Progenitor cell of endocrine pancreas (in vitro differentiated cells): ENCODE measurements at places on chromosomes 3 and 15.

GRCh38 chr3:20352546-20353179 lies 166.7 kb upstream of the SGO1 start:
- no peak for DNase-seq

DNA sequence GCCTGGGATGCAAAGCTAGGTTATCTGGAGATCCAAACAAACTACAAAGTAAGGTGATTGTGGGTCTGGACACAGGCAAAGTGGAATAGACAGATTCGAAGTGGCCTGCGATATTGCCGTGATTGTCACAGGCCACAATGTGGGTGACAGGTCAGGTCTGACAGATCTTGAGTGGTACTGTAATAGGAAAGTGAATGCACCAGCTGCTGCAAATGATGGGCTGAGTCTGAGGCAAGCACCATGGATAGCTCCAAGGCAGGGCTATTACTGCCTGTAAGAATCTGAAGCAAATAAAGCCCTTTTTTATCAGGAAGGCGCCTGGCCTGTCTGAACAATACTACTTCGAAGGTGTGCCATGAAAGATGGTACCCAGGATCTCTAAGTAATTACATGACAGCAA lies 10.0 kb downstream of the ARMC8 start:
- DNase-seq: peak; percentile 52

DNA sequence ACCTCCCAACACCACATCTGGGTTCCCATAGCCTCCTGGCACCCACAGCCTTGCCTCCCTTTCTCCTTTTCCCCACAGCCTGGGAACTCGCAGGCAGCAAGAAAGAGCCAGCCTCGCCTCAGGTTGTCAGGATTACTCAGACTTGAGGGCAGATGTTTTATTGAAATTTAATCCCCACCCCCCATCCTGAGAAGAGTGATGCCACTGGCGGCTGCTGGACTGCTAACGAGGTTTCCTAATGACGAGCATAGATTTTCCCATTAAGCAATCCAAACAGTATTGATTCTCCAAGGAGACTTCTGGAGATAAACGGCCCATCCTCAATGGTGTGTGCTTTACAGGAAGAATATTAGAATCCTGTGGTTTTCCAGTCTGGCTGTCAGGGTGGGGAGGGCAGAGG lies 13.7 kb downstream of the SHF start:
- no peak for DNase-seq

DNA sequence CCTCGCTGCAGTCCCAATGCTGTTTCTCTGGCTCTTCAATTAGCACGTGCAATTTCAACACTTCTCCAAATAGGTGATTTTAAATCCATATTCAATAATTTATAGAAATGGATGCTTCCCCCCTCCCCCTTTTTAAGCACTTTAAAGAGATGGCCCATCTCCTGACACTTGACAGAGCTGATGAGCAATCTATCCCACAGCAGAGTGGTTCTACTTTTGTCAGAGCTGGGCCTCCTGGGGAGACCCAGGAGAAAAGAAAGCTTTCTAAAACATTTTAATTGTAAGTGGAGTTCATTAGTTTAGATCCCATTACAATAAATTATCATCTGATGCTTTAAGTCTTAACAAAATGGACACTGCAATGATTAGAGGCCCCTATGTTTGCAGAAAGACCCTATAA lies 127.7 kb downstream of the SHQ1 start:
- DNase-seq: no peak

- no peak for DNase-seq
Measured at GRCh38 chr3:172591125-172591605, 67.9 kb upstream of the TNFSF10 start.

DNA sequence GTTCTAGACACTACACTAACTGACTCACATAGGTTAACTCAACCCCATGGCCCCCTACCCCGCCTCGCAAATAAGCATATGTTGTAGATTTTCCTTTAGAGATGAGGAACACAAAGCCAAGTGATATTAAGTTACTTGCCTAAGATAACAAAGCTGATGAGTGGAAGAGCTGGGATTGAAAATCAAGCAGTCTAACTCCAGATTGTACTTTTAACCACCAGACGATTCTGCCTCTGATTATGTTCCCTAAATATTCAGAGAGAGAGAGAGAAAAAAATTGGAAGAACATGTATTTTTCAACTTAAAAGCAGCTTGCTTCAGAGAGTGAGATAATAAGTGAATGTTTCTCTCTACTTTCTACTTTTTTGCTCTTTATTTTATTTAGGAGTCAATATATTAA lies 66.9 kb upstream of the THBS1 start:
- DNase-seq: no peak

GRCh38 chr15:85485956-85486567 lies 105.7 kb downstream of the AKAP13 start:
- DNase-seq: peak; percentile 37

- DNase-seq: no peak
Measured at GRCh38 chr3:44041726-44042125, 200.0 kb upstream of the TOPAZ1 start.

- DNase-seq: no peak
Measured at GRCh38 chr3:187150599-187150998, 11.3 kb upstream of the RPL39L start.

- no peak for DNase-seq
Measured at GRCh38 chr3:47456984-47457383, 18.8 kb downstream of the SCAP start.

DNA sequence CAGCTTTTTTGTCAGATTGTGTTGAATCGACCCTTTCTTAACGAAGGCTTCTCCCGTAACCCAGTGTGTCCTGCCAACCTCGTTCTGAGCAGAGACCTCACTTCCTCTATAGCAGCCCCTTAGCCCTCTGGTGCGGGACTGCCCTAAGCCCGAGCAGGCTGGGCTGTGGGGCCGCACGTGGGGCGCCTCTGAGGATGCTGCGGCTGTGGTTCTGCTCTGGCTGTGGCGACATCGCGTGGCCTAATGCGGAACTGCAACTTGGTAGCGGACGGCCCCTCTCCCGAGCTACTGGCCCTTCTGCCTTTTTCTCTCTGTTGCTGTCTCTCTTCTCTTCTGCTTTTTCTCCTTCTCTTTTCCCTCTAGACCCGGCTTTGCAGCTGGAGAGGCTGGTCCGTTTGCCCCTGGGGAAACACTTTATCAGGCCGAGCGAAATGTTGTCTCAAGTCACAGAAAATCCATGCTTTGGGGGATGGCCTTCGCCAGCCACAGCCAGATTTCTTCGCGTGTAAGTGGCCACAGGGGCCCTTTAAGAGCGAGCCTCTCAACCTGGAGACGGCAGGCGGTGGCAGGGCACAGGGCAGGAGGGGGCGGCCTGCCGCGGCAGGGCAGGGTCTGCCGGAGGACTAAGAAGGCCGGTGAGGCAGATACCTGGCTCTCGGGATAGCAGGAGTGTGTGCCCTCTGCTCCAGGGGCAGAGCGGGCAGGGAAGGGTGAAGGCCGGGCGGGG lies 19.4 kb upstream of the KIF23 start:
- peak; percentile 86 for DNase-seq

- DNase-seq: no peak
Measured at GRCh38 chr15:73593304-73594074, 39.7 kb downstream of the NPTN start.

DNA sequence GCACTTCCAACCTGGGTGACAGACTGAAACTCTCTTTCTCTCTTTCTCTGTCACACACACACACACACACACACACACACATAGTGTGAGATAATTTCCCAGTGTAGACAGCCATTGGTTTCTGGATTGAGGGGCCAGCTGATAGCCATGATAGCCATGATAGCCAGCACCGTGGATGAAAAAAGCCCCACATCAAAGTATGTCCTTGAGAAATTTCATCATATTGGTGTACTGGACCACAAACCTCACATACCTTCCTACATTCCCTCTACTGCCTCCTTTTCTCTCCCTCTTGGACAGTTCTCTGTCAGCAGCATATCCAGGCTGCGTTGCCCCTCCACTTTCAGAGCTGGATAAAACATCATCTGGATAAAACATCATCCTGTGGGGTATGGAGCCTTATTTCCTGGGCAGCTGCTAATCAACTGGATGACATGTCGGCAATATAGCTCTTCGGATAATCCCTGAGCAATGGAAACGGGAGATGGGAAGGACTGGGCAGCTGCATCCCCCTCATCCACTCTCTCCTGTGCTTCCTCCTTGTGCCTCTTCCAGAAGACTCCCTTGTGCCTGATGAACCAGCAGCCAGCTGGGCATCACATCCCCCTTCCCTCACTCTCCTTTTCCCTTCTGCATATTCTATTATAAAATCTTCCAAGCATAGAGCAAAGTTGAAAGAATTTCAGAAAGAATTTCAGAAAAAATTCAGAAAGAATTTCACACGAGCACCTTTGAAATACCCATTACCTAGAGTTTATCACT lies 39.3 kb downstream of the GRK7 start:
- DNase-seq: no peak

GRCh38 chr15:94097552-94097951 lies 133.8 kb upstream of the MCTP2 start:
- no peak for DNase-seq

DNA sequence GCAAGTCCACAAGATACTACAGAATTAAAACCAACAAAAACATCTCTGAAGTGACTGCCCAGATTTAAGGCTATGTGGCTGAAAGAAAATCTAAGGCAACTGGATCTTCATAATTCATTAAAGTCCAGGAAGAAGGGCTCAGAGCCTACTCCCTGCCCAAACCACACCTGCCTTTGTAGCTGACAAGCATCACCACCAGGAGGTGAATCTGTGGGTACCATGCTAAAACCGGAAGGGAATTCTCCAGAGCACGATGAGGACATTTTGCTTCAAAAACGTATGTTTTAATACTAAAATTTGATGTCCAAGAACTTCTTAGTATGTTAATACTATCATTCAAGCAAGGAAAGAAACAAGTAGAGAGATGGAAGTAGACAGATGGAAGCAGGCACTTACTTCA lies 495.9 kb upstream of the NECTIN3 start:
- no peak for DNase-seq

DNA sequence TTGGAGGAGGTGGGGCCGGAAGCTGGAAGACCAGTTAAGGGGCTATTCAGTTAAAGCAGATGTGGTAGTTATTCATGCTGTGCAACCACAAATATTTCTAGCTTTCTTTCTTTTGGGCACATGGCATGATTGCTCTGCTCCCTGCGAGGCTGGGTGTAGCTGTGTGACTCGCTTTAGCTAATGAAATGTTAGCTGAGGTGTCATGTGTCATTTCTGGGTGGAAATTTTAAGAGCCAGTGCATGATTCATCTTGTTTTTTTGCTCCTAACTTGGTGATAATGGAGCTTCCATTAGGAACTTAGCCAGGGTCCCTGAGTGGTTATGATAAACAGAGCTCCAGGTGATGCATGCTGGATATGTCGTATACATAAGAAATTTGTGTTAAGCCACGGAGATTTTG lies 300.6 kb downstream of the SATB1 start:
- no peak for DNase-seq

- DNase-seq: no peak
Measured at GRCh38 chr15:89822026-89822425, 7.4 kb upstream of the ANPEP start.

GRCh38 chr3:189626286-189626685 lies 4.9 kb upstream of the TP63 start:
- DNase-seq: no peak

GRCh38 chr3:177195242-177195991 lies 1.9 kb downstream of the TBL1XR1 start:
- no peak for DNase-seq

- peak; percentile 28 for DNase-seq
Measured at GRCh38 chr3:73513260-73513659, 111.5 kb downstream of the PDZRN3 start.

GRCh38 chr3:154970797-154971196 lies 109.3 kb upstream of the MME start:
- DNase-seq: no peak

GRCh38 chr15:60548101-60548500 lies 69.2 kb upstream of the ICE2 start:
- DNase-seq: no peak

- DNase-seq: no peak
Measured at GRCh38 chr3:67559029-67559605, 95.3 kb downstream of the SUCLG2 start.

DNA sequence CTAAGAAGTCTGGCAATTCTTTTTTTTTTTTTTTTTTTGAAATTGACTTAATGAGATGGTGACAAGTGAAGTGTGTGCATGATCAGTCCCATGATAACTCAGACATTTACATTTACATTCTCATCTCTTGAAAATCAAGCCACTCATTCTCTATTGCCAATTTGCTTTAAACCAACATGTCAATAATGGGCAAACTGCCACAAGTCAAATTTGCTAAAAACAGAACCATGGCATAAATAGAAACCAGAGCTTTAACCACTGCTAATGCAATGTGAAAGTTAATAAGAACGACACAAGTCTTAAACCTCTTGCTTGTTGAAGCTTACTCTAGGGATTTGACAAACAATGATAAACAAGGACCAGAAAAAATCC lies 12.0 kb upstream of the COL8A1 start:
- DNase-seq: no peak

GRCh38 chr15:67820992-67821783 lies 4.1 kb upstream of the SKOR1 start:
- peak; percentile 75 for DNase-seq

DNA sequence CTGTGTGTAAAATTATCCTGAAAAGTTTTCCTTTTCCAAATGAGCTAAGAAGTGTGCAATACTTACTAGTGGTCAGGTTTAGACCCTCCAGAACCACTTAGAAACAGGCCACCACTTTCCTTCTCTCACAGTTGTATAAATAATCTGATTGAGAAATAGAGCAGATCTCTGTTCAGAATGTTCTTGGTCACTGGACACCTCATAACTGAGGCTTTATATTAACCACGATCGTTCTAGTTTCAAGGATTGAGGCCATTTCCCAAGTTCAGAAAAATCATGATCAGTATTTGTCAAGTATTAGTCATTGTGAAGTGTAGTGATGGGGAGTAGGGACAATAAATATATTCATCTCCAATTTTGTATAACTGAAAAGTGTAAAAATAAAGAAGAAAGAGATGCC lies 1.0 kb upstream of the MAP3K13 start:
- no peak for DNase-seq

DNA sequence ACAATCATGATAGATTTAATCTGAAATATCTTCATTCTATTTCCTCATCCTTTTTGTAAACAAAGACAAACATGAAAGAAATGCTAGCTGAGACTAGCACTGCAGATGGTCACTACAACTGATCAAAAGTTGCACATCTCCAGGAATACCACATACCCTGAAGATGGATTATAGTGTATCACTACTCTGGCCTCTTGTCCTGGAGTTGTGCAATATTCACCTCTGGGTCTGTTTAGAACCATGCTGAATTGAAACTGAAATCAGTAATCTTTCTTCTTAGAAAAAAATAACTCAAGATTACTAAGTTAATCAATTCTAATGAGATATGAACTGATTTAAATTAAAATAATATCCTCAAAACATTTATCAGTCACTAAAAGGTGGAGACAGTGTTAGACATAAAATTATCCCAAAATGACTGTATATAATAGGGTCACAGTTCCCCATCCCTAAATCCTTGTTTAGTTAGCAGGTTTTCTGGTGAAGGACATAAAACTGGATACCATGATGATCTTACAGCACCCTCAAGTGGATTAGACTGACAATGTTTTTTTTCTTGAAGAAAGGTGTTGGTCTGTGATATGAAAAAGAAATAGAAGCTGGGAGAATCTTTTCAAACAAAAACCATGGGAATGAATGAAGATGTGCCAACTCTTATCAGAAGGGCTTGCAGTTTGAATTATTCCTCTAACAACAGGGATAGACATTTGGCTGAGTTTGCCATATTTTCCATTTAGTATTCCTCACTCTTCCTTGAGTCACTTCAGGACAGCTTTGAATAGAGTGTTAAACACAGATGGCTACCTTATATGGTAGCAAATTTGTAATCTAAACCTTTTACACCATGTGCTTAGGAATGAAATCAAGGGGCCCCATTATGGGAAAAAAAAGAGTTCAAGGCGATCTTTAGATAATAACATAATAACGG lies 7.1 kb upstream of the TTC14 start:
- DNase-seq: no peak
